AG08395 (cell line): ENCODE measurements at places on chromosomes 11 and 22.

- no peak for DNase-seq
Measured at GRCh38 chr11:106421676-106422292, 344.3 kb downstream of the AASDHPPT start.

DNA sequence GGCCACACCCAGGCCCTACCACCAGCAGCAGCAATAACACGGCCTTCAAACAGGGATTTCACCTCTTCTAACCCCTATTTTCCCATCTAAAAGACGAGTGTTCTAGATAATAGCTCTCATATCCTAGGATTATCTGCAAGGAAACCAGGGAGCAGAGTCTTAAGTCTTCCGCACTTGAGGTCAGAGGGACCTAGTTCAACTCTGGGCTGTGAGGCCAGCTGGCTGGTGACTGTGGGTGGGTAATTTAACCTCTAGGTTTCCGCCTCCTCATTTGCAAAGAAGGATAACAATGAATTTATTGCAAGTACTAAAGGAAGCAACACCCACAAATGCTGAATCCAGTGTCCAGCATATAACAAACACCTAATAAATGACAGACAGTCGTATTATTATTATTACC lies 70.1 kb downstream of the LARGE1 start:
- DNase-seq, result no peak

DNA sequence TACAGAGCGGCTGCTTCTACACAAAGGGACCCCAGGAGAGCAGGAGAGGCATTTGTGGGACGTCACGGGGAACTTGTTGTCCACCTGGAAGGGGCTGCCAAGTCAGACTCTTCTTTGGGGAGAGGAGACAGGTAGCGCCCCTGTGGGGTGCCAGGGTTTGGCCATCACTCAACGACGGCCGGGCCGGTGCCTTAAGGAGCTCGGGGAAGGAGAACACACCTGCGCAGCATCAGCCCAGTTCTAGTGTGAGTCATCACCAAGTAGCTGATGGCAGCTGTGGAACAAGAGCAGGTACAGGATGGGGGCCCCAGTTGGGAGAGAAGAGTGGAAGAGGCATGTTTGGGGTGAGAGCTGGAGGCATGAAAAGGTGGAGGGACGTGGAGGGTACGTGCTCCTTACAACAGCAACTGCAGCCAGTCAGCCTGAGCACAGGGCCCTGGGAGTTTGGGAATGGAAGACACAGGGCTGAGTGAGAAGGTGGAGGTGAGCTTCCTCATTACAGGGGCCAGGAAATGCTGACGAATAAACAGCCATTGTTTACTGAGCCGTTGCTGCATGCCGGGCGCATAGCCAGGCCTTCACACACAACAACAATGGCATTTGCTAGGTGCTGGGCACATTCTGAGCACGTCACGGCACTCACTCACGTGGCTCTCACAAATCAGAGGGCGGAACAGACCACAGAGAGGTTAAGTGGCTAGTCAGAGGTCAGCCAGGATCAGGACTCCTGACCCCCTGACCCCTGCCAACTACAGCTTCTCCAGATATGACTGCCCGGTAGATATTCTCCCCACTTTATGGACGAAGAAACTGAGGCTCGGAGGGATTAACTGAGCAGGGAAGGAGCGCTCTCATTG lies 29.1 kb upstream of the TP53I11 start:
- DNase-seq, result no peak

DNA sequence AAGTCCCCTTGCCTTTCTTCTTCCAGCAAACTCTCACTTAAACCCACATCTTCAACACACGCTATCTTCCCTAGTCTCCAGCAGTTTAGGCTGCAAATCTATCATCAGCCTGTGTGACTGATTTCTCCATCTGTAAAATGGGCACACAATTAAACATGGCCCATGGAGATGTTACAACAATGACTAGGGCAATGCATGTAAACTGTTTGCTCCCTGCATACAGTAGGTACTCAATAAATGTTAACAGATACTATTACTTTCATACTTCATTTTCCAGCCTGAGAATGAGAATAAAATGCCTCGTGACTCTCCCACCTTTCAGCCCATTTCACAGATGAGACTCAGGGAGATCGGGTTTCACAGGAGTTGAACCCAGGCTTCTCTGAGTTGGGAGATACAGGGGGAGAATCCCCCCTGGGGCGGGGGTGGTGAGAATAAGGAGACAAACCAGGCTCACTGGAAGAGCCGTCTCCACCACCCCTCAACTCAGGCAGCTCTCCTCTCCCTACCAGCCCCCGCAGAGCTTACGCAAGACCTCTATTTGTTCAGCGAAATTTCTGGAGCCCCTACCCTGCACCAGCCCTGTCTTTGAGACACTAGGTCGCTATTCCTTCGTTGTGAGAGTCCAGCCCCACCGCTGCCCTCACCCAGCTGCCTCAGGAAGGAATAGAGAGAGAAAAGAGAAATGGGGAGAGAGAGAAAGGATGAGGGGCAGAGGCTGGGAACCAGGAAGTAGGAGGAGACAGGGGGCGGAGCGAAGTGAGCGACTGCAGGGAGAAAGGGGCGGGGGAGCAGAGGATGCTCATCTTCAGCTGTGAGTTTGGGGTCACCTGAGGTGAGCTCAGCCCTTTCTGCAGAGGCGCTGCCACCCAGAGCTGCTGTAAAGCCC lies 42.1 kb upstream of the KLHL35 start:
- DNase-seq, result peak; percentile 65

DNA sequence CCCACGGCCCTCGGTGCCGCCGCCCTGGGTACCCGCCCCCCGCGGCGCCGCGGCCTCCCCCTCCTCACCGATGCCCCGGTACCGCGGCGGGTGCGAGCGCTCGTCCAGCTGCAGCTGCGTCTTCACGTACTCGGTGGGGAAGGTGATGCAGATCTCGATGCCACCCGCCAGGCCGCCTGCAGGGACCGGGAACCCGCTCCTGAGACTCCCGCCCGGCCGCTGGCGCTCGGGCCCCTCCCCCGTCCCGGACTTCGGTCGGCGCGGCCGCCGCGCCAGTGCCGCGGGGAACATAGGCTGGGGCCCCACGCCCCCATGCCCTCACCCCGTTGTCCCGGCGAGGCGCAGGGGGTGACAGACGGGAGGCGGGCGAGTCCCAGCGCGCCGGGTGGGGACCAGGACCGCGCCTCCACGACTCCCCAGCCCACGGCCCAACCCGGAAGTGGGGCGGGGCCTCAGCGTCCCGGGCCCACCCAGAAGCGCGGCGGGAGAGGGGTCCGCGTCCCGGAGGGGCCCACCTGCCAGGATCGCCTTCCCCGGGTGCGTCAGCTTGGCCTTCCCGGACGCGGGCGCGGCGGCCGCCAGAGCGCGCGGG lies 375 bp downstream of the SLC25A1 start:
- DNase-seq, result peak; percentile 32

GRCh38 chr11:16986434-16987204 lies 27.6 kb downstream of the PLEKHA7 start:
- DNase-seq, result no peak

GRCh38 chr11:62245271-62245753 lies 3.3 kb downstream of the SCGB1D2 start:
- peak; percentile 14 for DNase-seq

- DNase-seq, result no peak
Measured at GRCh38 chr11:76935042-76935441, 74.3 kb downstream of the ACER3 start.

DNA sequence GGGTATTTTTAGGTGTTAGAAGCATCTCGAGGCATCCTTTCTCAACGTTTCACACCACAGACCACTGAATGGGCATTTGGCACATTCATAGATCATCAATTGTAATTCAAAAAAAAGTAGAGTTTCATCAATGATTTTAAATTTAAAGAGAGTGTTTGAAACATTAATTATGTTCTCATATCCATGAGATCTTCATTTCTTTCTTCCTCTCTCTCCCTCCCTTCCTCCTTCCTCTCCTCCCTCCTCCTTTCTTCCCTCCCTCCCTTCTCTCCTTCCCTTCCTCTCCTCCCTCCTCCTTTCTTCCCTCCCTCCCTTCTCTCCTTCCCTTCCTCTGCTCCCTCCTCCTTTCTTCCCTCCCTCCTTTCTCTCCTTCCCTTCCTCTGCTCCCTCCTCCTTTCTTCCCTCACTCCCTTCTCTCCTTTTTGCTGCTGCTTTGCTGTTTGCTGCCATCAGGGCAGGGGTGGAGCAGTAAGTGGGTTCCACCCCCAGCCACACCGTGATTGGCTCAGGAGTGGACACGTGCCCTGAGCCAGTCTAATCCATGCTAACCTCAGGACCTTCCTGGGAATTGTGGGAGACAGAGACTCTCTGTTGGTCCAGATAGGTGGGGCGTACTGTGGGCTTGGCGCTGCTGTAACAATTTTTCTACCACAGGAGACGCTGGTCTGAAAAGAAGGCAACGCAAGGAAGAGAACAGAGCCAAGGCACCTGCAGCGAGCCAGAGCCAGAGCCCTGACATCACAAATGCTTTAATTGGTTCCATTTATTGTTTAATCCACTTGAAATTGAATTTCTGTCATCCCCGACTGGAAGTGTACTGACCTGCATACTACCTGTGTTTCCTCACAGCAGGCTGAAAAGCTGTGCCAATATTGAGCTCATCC lies 33.7 kb upstream of the APOBEC3A start:
- peak; percentile 92 for DNase-seq

DNA sequence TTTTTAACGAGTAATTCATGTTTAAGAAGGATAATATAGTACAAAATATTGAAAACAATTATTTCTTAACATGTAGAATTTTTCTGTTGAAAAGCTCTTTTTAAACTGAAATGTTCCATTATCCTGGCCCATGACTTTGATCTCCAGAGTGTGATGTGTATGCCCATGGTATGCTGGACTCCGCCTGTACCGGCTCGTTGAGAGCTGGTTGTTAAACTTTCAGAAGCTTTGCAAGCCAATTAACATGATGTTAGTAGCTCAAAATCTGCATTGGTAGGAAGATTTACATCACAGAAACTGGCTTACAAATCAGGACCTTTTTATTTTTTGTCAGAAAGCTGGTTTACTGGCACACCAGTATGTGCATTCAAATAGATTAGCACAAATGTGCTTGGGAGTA lies 15.0 kb downstream of the SIK2 start:
- no peak for DNase-seq

DNA sequence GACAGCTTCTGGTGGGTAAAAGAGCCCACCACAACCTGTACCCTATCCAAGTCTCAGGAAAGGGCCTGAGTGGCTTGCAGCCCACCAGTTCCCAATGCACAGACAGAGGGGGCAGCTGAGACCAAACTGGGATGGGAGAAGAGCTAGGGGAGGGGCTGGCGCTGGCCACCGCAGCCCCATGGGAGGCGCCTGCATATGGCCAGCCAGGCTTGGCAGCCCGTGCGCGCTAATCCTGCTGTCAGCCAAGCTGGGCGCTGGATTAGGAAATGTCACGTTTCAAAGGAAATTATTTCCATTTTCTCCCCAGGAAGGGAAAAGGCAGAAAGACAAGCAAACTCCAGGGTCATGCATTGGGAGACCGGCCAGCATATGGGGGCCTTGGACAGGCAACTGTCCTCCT lies 236.8 kb downstream of the BUD13 start:
- no peak for DNase-seq

- peak; percentile 33 for DNase-seq
Measured at GRCh38 chr11:126886636-126887035, 113.9 kb downstream of the KIRREL3 start.

DNA sequence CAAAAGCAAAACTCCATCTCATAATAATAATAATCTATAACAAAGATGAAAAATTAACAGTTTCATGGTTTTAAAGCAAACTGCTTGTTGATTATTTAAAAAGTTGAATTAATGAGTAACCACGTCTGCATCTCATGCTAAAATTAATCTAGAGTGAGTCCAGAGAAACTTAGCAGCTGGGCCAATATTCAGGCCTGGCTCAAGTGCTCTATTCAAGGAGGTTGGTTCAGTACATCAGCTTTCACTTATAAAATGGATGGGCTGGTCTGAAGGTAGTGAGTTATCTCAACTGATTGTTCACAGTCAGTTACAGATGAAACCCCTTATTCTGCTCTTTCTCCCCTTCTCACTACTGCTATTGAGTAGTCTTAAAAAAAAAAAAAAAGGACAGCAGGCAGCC lies 23.1 kb downstream of the VSTM5 start:
- no peak for DNase-seq

DNA sequence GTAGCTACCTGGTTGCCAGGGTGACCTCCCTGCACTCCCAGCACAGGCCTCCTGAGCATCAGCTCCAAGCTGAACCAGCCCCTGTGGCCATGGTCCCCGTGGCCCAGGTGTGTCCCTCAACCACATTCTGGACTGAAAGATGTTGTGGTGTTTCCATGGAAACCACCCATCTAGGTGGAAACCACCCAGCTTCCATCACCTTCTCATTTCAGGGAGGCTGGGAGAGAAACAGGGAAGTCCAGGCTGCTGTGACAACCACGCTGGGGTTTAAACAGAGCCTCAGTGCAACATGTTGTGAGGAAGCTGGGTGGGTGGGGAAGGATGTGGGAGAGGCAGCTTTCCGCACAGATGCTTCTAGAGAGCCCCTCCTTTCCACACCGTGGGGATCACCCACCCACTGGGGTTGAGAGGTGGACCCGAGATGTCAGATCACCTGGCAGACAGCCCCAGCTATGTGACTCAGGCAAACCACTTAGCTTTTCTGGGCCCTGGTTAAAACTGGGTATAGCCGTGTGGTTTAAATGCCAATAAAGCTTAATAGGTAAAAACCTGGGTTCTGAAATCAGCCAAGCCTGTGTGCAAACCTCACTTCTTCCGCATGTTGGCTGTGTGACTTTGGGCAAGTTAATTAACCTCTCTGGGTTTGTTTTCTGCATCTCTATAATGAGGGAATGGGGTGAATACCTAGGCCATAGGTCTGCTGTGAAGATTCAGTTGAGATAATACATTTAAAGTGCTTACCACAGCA lies 46.4 kb downstream of the CD82 start:
- DNase-seq, result no peak

DNA sequence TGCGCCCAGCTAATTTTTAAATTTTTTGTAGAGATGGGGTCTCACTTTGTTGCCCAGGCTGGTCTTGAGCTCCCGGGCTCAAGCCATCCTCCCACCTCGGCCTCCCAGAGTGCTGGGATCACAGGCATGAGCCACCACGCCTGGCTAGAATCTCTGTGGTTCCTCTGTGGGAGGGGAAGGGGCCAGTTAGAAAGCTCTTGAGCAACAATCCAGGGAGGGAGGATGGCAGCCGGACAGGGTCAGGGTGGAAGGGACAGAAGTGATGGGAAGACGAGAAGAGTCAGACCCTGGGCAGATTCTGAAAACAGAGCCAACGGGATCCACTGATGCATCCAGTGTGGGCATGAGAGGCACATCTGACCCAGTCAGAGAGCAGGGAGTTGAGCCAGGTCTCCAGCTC lies 38.9 kb upstream of the MN1 start:
- DNase-seq, result no peak

DNA sequence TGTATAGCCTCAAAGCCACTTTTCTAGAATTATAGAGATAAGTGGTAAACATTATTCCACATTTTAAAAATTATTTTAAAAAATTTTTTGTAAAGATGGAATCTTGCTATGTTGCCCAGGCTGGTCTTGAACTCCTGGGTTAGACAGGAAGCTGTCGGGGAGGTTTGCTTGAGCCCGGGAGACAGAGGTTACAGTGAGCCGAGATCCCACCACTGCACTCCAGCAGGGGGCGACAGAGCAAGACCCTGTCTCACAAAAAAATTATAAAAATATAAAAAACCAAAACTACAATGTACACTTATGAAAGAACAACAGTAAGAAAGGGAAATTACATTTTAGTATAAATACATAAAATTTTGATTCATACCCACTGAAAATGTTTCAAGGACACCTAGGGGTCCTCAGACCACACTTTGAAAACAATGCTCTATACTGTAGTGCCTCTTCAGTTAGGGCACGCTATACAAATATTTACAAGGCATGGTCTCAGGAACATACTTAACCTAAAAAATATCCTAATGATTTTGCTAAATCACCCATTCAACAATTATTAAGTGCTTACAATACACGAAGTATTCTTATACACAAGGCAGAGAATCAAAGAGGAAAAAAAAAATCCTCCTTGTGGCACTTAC lies 111.2 kb downstream of the MRTFA start:
- no peak for DNase-seq
